ENCODE measurements at places on chromosomes 7 and 10.

DNA sequence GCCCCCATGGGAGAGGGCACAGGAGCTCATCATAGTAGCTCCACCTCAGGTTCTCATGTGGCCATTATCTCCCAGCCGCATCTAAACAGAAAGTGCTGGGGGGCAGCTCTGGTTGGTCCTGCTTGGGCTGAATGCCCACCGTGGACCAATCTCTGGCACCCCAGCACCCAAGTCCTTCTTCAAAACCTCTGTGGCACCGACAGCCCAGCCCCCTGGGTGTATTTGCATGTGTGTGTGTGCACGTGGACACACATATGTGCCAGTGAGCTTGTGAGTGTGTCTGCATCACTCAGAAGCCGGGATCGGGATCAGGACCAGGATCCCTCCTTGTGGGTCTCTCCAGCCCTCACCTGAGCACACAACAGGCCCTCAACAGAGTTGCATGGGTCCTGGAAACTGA is 68.2 kb downstream of the ALOX5 start:
- DNase-seq = no peak

DNA sequence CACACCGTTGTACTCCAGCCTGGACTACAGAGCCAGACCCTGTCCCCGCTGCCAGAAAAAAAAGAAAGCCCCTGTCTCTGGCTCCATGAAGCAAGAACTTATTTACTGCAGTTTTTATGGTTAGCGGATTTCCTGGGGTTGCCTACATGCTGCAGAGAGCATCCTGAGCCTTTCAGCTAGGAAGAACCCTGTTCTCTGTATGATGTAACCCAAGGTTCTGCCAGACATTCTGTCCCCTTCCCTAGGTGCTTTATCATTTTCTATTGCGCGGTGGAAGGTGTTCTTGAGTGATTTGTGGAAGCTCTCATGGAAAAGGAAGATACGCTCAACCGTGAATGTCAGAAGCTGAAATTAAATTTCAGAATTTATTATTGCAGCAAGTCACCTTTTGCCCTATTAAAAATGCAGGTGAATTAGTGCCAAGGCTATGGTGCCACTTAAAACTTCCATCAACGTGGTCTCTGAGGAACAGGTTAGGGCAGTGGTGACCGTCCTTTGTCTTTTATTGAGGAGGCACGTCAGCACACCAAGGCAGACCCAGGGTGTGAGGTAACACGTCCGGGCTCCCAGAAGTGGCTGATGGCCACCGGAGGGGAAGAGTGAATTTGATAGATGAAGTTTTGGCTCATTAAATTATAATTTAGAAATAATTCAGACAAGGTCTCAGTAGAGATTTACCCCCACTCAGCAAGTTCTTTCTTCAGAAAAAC is 273.1 kb downstream of the PHTF2 start:
- DNase-seq = no peak

DNA sequence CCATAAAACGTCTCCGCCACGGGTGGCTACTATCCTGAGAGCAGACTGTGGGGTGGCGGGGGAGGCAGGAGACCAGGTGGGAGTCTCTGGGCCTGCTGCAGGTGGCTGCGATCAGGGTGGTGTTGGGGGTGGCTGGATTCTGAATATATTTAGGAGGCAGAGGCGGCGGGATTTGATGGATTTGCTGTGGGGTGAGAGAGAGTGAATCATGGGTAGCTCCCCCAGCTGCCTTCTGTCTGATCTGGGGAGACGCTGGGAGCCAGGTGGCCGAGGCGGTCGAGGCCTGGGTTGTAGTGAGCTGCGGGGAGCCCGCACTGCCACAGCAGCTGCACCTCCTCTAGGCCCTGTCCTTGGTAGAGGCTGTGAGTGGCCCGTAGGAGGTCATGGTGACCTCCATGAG is 48.2 kb upstream of the PFKFB3 start:
- DNase-seq = no peak

- no peak for DNase-seq
These were observed 537 bp upstream of the MRPS24 start for GRCh38 chr7:43869867-43870240.

GRCh38 chr10:103040418-103040817 is 122.3 kb downstream of the CNNM2 start:
- no peak for DNase-seq

- no peak for DNase-seq
These were observed 63.7 kb upstream of the PPIF start for GRCh38 chr10:79283616-79284015.

DNA sequence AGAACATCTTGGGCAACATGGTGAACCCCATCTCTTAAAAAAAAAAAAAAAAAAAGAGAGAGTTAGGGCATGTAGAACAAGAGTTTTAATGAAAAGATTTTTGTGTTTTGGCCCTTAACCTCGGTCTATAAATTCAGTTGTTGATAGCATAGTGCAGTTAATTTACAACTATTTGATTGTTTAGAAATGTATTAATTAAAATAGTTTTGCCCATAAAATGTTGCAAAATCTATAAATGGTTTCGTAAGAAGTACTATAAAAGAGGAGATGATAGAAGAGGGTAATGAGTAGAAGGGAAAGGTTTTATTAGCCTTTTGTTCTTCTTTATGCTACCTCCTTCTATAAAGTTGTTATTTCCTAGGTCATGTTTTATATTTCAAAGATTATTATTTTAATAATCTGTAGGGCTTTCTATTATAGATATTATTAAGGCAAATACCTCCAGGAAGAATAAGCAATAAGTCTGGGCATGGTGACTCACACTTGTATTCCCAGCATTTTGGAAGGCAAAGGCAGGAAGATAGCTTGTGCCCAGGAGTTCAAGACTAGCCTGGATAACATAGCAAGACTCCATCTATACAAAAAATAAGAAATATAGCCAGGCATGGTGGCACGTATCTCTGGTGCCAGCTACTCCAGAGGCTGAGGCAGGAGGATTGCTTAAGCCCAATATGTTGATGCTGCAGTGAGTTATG is 73.3 kb downstream of the MCU start:
- DNase-seq = no peak

DNA sequence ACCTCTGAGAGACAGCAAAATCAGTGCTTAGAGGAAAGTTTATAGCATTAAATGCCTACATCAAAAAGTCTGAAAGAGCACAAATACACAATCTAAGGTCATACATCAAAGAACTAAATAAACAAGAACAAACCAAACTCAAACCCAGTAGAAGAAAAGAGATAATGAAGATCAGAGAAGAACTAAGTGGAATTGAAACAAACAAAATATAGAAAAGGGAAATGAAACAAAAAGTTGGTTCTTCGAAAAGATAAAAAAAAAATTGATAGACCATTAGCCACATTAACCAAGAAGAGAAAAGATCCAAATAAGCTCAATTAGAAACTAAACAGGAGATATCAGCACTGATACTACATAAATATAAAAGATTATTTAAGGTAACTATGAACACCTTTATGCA is 280.0 kb upstream of the NRG3 start:
- DNase-seq = no peak

GRCh38 chr7:99987846-99988245 is 12.0 kb upstream of the AZGP1 start:
- no peak for DNase-seq

Measured in NCI-H446 (cell line).